ENCODE measurements at places on chromosomes 3 and 15. TPM values are rescaled to one million over a fixed set of nuclear protein-coding genes. Genes with fewer than 3 reads are reported as not detected.

The DLL4 gene
- not detected for total RNA-seq

The C3orf62 gene
- 0.67 TPM for total RNA-seq

The GRK7 gene
- not detected for total RNA-seq

The SAXO2 gene
- 2.5 TPM for total RNA-seq

The CCDC39 gene
- 0.22 TPM for total RNA-seq

DNA sequence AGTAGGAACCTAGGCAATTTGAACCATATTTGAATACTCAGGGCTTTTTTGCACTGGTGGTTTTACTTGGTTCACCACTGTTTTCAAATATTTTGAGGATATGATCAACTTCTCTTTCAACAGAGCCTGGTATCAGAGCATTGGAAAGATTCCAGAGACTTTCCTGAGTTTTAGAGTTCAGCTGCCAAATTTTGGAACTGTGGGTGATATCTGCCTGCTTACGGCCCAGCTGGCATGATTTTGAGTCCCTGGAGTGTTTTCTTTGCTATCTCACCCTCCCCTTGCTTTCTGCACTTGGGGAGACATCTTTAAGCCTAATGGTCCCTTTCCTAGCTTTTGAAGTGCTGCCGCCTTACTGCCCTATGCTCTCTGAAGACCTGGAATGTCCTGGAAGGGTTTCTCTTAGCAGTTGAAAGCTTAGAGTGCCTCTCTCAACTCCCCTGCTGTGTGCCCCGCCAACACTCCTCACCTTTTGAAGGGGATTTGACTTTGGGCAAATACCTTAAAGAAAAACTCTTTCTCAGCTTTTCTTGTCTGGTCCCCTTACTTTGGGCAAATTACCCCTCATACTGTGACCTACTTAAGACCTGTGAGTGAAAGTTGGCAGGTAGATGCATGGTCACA lies 539.1 kb downstream of the MFSD1 start:
- no peak for DNase-seq

- DNase-seq = no peak
Observed at GRCh38 chr3:22982981-22983587, 220.0 kb upstream of the UBE2E2 start.

DNA sequence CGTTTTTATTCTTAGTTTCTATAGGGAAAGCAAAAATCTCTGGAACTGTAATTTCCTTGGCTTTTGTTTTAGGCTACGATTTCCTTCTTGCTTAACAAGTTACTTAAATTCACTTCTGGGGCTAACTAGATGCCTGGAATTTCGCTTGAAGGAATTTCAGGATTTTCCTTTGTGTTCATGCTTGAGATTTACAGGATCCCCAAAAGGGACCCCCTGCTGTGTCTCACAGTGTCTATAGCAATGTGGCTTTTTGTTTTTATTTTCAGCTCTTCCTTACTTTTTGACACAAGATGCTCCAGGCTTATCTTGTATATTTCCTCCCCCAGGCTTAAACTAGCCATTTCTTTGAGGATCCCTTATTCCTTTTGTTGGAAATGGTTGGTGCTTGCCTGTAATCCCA lies 95.5 kb upstream of the DPPA4 start:
- DNase-seq = no peak

- DNase-seq = peak; percentile 55
Observed at GRCh38 chr3:183123891-183124290, 24.6 kb upstream of the MCCC1 start.

DNA sequence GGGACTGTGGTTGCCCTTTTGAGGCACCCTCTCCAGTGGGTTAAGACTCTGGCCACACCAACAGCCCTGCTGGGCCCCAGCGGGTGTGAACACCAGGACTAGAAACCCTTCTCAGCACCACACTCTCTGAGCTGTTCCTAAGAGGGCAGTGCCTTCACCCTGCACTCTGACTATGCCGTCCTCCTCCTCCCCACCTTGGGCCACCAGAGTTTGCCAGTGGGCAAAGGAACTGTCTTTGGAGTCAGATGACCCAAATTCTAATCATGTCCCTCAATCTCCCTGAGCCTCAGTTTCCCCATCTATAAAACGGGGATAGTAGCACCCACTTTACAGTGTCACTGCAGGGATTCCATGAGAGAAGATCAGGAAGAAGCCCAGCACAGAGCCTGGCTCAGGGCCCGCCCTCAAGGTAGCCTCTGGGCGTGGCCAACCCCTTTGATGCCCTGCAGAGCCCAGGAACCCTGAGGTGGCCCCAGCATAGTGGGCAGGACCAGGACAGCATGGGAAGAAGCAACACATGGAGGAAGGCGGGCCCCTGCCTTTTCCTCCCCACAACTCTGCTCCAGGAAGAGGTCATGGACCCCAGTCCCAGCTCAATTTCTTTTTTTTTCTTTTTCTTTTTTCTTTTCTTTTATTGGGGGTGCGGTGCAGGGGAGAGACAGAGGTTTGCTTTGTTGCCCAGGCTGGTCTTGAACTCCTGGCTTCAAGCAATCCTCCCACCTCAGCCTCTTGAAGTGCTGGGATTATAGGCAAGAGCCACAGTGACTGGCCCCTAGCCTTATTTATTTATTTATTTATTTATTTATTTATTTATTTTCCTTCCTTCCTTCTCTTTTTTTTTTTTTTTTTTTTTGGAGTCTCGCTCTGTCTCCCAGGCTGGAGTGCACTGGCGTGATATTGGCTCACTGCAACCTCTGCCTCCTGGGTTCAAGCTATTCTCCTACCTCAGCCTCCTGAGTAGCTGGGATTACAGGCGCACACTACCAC lies 115.7 kb upstream of the LINGO1 start:
- no peak for DNase-seq

DNA sequence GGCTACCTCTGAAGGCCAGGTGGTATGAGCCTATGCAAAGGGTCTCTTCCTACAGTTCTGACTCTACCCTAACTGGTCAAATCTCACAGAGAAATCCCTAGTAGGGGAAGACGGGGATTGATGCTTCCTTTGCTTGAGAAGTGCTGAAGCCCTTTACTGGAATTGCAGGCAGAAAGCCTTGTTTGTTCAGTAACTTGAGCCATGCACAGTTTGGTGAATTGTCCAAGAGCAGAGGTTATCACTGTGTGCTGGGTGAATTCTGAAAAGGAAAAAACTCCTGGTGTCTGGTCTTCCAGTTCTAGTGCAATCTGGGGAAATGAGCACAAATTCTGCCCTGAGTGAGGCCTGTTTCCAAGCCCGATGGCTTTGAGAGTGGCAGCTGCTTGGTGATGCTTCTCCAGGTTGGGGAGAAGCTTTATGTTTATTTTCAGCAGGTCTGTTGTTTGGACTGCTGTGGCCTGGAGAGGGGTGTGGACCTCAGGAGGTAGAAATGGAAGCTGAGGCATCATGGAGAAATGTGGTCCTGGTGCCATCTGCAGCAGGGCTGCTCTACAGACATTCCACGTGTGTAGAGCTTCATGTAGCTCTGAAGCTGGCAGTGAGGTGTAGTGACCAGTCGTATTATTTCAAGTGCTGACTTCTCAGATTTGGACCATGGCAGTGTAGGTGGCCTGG lies 60.9 kb downstream of the ARNT2 start:
- DNase-seq = no peak

DNA sequence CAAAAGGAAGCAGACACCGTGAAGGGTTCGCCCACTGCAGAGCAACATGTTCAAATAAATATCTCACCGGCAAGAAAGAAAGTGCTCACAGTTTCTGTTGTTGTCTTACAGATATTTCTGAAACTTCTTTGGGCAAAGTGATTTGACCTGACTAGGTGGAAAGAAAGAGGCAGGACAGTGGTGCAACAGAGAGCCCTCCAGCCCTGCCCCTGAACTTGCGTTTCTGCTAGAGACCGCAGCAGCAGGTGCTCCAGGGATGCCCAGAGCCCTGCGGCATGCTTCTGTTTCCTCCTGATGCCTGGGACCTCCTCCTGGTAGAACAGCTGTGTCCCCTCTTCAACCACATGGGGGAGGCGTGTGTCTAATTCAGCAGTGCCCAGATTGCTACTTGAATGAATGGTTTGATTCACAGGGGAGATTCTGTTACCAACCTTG lies 123.4 kb downstream of the ATP10A start:
- no peak for DNase-seq

GRCh38 chr15:69074001-69074842 lies 59.7 kb downstream of the NOX5 start:
- DNase-seq = peak; percentile 66

GRCh38 chr3:17894434-17895060 lies 152.1 kb upstream of the TBC1D5 start:
- DNase-seq = peak; percentile 58

DNA sequence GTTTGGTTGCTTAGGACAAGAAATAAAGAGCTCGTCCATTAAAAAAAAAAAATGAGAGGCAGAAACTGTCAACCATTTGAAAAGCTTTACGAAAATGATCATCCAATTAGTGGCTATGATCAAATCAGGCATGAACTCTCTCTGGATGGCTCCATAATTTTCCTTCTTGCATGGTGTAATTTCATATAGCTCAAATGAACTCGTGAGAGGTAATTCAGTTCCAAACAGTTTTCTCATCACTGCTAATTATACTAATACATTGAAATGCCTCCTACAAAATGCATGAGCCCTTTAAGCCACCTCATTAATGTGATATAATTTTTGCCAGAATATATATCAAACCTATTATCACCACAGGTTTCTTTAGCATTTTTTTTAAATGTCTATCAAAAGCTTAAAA lies 239.5 kb upstream of the MEIS2 start:
- DNase-seq = no peak

DNA sequence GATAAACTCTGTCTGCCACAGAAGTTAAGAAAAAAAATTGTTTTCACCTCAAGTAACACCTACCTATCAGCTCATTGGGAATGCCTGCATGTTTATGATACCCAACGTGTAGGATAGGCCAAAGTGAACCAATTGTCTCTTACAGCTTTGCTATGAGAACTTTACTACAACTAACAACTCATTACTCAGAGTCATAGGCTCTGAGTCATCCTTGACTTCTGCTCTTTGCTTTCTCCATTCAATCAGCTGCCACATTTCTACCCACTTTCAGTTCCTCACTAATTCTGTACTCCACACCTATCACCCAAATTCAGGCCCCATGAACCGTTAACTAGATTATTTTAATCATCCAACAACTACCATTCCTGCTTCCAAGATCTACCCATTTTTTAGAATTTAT lies 843.9 kb downstream of the TUSC7 start:
- no peak for DNase-seq

- DNase-seq = no peak
Observed at GRCh38 chr3:183442994-183443393, 14.6 kb upstream of the MCF2L2 start.

- DNase-seq = no peak
Observed at GRCh38 chr3:170953229-170953628, 44.8 kb upstream of the EIF5A2 start.

GRCh38 chr15:69653306-69653705 lies 200.7 kb downstream of the RPLP1 start:
- DNase-seq = no peak

- no peak for DNase-seq
Observed at GRCh38 chr3:109819734-109820133, 482.4 kb upstream of the DPPA4 start.
